AG10803 (cell line): ENCODE measurements at places on chromosomes 3 and 15.

- DNase-seq, result no peak
These were observed 26.5 kb upstream of the VEPH1 start for GRCh38 chr3:157529751-157530150.

- no peak for DNase-seq
These were observed 43.2 kb upstream of the NEDD4 start for GRCh38 chr15:56036546-56037067.

DNA sequence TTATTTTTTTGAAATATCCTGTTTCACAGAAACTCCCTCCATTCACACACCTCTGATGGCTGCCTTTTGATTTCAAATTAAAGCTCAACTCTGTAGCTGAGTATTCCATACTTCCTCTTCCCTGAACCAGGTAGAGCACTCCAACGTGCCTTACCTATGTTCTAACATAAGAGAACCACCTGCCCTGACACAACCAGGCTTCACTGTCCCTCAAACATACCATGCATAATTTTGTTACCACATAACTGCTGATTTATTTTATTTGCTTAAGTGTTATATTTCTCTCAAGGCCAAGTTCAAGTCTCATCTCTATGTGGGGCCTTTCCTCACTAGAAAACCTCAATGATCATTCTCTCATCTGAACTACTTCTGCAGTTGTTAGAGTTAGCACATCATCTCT, 209.7 kb downstream of the P3H2 start:
- DNase-seq, result no peak

GRCh38 chr15:46126581-46126980, 491.8 kb downstream of the SQOR start:
- DNase-seq, result peak; percentile 59

GRCh38 chr15:47754312-47754711, 37.0 kb downstream of the SEMA6D start:
- DNase-seq, result no peak
